ENCODE measurements at places on chromosomes 7 and 10.

DNA sequence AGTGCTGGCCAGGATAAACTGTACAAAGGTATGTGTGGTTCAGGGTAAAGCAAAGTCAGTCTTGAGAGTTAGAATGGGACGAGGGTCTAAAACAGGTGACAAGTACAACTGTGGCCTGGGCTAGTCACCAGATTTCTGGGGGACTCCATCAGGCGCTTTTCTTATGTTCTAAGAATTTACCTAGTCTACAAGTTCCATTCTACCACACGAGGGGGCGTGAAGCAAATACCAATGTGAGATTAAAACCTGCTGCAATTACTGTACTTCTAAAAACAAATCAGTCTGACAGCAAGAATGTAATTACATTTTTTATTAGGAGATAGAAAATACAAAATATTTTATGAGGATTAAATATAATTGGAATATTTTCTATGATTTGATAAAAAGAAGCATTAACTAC lies 146.5 kb downstream of the ALOX5 start:
- no peaks in the 10 kb centered on the region for H3K4me1 ChIP-seq
- H3K36me3 ChIP-seq, result no peaks in the 10 kb centered on the region
- H3K4me3 ChIP-seq, result no peak overlapping the region
- H3K27me3 ChIP-seq, result no peaks in the 10 kb centered on the region
- H3K27ac ChIP-seq, result no peak overlapping the region

DNA sequence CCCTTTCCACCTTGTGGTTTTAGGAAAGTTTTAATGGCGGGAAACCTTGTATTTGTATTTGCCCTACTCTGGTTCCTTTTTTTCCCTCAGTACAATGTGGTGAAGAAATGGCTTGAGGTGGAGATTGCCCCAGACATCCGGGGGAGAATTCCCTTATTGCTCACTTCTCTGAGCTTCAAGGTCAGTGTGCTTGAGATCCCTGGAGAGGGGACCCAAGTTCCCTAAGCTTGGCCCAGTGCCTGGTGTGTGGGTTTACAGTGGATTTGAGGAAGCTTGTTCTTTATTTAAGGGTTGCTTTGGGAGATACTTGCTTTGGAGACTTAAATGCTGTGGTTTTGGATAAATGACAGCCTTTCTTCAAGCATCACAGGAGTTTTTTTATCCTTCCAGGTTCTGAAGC lies 18.3 kb downstream of the CALHM2 start:
- no peaks in the 10 kb centered on the region for H3K4me1 ChIP-seq
- DNase-seq, result no peak
- H3K36me3 ChIP-seq, result 0 out of 2 replicates have a peak, but pooled peaks cover 6% of the 10 kb centered on the region
- H3K27me3 ChIP-seq, result no peaks in the 10 kb centered on the region

- no peaks in the 10 kb centered on the region for H3K27me3 ChIP-seq
- no peak overlapping the region for H3K4me3 ChIP-seq
- no peak for DNase-seq
Observed at GRCh38 chr10:18008986-18009385, 57.3 kb downstream of the SLC39A12 start.

GRCh38 chr7:98283887-98284222 lies 2.4 kb downstream of the BRI3 start:
- H3K36me3 ChIP-seq, result peaks cover 11% of the 10 kb centered on the region
- H3K4me3 ChIP-seq, result peak overlapping the region; percentile 87
- H3K27me3 ChIP-seq, result no peaks in the 10 kb centered on the region
- DNase-seq, result no peak
- H3K4me1 ChIP-seq, result peaks cover 61% of the 10 kb centered on the region

Measured in PC-9 (cell line).